ENCODE measurements at places on chromosomes 1 and 21.

DNA sequence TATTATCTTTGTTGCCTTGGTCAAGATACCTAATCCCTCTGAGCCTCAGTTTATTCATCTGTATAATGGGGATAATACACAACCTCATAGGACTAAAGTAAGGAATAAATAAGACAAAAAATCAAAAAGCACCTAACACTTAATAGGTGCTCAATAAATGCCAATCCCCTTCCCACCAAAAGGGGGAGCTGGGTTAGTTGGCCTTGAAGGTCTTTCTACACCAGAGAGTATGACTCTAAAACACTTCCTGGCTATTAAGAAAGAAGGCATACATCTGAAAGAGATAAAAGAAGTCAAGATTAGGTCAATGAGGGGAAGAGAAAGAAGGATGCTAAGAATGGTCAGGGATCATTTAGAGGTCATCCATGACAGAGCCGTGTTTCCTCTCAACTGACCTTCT is 11.1 kb downstream of the VSIG8 start:
- DNase-seq: no peak

- no peak for DNase-seq
Measured at GRCh38 chr1:156146020-156146768, 7.2 kb upstream of the SEMA4A start.

DNA sequence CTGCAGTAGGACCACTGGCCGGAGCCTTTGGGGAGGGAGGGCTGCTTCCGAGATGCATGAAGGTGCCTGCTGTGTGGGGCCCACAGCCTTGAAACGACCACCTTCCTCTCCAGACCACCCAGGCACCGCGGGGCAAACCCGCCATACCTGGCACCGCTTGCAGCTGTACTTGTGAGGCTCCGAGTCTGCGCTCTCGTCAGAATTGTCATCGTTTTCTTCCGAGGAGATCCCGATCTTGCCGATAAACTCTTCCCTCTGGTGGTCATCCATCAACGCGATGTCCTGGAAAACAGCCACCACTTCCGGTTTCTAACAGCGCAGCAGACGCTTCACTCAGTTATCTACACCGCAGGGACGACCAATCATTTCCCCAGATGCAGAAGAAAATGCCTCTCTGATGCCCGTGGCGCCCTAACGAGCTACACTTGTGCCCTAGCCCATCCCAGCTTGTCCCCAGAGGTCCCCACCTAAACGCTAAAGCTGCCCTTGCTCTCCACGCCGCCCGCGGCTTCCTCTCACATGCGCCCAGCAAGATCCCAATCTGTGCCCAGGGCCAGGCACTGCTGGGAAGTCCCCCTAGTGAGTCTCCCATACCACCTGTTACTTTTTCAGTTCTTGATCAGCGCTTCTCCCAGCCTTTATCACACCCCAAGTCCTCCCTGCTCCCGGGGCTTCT is 55.0 kb upstream of the RIPK4 start:
- DNase-seq: no peak

- DNase-seq: no peak
Measured at GRCh38 chr1:6546326-6546725, 8.0 kb downstream of the NOL9 start.

GRCh38 chr1:160471253-160471652 is 51.8 kb downstream of the SLAMF6 start:
- DNase-seq: no peak

DNA sequence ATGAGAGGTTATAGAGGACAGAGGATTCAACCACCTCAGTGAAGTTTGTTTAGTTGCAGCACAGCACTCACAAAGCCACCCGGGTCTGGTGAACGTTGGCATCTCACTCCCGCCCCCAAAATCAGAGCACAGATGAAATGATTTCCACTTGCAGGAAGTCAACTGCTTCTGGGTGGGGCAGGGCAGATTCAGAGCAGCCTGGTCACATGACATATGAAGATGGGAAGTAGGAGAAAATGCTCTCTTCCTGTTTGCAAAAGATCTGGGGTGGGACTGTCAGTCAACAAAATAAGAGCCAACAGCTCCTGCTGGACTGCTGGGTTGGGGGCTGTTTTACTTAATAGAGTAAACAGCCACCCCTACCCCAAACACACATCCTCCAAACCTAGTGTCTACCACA is 43.2 kb downstream of the LRRC71 start:
- DNase-seq: no peak

DNA sequence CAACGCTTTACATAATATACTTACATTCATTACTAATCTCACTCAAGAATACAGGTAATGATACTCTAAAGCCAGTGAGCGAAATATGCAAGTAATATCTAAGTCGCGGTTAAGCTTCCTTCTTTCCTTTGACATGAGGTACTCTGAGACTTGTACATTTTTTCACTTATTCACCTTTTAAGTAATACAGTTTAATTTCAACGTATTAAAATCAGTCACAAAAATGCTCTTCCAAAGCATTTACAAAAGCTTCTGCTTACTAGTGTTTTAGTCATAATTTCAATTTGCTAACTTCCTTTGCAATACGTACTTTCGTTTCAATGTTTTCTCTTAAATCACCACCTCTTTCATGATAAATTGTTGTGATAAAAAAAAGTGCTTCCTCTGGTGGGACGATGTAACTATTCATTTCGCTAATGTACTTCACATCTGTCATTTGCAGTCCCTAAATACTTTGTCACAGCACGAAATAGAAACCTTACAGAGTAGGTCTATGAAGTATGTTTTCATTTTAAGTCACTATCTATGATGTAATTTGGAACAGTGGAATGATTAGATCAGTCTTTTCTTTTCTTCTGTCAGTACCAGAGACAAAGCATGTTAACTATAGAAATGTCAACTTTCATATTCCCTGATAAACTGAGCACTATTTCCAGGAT is 34.0 kb upstream of the ADGRL4 start:
- DNase-seq: no peak

DNA sequence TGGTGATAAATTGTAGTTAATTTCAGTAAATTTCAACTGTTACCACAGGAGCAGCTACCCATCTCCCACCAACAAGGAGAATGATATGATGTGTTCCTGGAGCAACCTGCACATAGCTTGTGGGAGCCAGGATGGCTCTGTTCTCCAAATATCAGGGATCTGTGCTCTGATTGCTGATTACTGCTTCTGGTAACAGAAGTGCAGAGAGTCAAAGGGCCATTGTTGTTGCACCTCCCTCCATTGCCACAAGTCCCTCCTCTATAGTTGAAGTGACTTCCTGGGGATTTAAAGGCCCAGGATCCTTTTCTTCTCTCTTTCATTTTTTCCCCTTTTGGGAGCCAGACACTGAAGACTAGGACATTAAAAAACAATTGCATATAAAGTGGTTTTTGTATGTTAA is 51.6 kb upstream of the HPDL start:
- DNase-seq: no peak

DNA sequence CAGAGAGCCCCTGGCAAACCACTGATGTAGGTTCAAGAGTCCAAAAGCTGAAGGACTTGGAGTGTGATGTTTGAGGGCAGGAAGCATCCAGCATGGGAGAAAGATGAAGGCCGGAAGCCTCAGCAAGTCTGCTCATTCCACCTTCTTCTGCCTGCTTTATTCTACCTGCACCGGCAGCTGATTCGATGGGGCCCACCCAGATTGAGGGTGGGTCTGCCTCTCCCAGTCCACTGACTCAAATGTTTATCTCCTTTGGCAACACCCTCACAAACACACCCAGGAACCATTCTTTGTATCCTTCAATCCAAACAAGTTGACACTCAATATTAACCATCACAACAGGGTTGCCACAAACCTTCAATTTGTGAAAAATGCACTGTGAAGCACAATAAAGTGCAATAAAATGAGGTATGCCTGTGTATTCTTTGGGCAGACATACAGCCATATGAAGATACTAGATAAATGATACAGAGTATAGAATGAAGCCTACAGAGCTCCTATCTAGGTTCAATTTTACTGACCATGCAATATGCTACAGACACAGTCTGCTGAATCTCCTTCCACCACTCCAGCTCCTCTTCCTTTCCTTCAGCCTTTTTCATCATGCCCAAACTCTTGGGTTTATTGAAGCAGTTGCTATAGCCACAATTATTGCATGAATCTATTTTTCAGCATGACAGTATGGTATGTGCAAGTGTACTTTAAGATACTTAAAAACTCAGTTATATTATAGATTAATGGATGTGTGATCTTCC is 24.0 kb upstream of the CDC42BPA start:
- DNase-seq: no peak

DNA sequence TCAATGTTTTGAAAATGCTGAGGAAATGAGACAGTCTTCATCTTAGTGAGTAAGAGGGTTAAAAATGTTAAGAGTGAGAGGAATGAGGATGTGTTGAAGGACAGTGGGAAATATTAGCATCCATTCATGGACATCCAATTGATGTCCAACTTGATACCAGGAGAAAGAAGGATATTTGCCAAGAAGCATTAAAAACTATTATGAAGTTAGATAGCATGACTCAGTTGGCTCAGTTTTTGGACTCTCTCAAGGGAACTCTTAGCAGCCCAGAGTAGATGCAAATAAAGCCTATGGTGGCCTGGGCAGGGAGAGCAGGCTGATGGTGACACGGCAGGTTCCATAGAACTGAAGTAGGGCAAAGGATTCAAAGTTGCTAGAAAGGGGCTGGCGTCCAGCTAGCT is 171.0 kb downstream of the ZZZ3 start:
- DNase-seq: no peak

DNA sequence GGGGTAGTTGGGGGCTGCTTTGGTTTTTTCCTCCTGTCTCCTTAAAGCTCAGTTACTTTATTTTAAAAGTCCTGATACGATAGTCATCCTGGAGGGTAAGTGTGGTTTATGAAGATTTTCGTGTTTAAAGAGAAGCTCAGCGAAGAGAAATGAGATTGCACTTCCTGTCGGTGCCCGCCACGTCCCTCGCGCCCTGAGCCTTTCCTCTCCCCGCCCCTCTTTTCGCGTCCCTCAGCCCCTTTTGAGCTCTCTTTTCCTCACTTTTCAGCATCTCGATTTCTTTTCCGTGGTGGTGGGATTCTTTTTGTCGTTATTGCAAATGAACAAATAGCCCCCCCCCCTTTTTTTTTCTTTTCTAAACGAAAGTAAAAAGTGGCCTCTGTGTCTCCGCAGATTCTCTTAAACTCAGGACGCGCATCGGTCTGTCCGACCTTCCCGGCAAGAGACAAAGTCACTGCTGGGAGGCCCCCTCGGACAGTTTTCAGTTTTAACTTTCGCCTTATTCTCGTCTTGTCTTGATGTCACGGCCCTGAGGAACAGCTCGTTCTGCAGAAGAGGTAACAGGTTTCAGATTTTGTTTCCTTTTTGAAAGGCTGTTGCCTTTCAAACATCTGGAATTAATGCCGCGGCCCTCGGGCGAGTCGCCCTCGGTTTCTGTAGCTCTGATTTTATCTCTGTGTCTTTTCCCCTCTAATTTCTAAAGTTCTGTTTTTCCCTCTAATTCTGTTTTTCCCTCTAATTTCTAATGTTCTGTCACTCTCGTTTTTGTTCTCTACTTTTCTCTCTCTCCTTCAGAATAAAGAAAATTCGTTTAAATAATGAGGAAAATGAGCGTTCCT is 1.0 kb upstream of the DMRTA2 start:
- no peak for DNase-seq

- no peak for DNase-seq
Measured at GRCh38 chr1:110254604-110255391, 44.7 kb downstream of the KCNC4 start.

- no peak for DNase-seq
Measured at GRCh38 chr1:10865518-10866320, 69.3 kb upstream of the CASZ1 start.

- no peak for DNase-seq
Measured at GRCh38 chr1:8232036-8232757, 85.7 kb upstream of the SLC45A1 start.

GRCh38 chr1:53769780-53770179 is 30.8 kb upstream of the GLIS1 start:
- DNase-seq: no peak

DNA sequence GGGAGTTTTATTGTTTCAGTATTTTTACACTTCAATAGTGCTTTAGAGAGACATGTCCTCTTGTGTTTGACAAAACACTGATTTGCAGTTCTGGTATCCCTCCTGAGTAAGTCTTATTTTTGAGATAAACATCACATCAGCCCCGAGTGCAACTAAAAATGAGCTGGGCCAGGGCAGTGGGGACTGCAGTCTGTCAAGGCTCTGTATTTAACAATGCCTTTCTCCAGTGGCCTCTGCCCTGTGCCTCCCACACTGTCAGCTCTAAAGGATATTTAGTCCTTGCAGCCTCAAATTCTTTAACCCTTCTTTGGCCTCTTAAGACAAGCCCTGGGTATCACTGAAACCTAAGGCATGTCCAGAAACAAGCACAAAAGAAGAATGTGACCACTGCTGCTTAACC is 160.6 kb downstream of the ST6GALNAC5 start:
- DNase-seq: no peak

DNA sequence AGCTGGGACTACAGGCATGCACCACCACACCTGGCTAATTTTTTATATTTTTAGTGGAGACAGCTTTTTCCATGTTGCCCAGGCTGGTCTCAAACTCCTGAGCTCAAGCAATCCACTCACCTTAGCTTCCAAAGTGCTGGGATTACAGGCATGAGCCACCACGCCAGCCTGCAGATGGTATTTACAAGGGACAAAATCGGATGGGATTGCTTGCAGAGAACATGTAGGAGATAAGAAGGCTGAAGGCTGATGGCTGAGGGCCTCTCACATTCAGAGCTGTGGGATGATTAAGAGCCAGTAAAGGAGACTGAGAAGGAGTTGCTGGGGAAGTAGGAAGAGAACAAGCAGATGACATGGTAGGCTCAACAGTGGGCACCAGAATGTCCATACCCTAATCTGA is 24.0 kb upstream of the QSOX1 start:
- no peak for DNase-seq

- no peak for DNase-seq
Measured at GRCh38 chr1:214111796-214112195, 124.0 kb downstream of the PROX1 start.

DNA sequence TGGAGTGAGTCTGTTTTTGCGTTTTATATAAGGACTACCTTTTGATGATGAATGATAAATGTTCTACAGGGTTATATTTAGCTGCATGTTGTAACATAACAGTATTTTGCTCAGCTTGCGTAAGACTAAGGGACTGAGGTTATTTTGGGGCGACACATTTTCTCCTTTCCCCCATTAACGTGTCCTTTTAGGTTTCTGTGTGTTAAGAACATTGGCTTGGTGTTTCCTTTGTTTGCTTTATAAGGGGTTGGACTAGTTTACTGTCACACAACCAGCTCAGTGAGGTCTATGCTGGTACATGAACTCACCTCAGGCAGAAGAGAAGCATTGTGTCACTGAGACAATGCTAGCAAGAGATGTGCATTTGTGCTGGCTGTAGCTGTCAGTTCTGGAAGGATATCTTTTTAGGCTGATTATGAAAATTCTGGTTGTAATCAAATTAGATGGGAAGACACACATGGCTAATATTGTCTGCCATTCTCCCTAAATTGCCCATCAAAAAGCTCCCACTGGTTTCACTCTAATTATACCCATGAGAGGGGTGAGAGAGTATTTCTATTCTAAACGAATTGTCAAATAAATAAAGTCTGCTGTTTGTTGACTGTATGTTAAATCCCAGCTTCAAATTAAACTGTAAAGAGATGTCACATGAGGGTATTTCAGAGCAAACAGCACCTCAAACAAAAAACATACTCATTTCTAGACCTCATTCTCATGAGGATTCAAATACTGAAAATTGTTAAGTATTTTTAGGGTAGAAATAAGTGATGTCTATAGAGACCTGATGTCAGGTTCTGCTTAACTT is 62.6 kb downstream of the CDC14A start:
- no peak for DNase-seq

GRCh38 chr1:206739411-206740076 is 31.0 kb upstream of the IL19 start:
- no peak for DNase-seq

- DNase-seq: peak; percentile 94
Measured at GRCh38 chr1:161725908-161726472, 4.6 kb downstream of the FCRLB start.

- DNase-seq: no peak
Measured at GRCh38 chr1:51175278-51175677, 60.8 kb upstream of the RNF11 start.
